ENCODE measurements at places on chromosomes 16 and 17.

- peak overlapping the region; percentile 8 for H3K27ac ChIP-seq
- H3K4me1 ChIP-seq: peaks cover 39% of the 10 kb centered on the region
Measured at GRCh38 chr17:42456223-42457106, 2.2 kb upstream of the ATP6V0A1 start.

DNA sequence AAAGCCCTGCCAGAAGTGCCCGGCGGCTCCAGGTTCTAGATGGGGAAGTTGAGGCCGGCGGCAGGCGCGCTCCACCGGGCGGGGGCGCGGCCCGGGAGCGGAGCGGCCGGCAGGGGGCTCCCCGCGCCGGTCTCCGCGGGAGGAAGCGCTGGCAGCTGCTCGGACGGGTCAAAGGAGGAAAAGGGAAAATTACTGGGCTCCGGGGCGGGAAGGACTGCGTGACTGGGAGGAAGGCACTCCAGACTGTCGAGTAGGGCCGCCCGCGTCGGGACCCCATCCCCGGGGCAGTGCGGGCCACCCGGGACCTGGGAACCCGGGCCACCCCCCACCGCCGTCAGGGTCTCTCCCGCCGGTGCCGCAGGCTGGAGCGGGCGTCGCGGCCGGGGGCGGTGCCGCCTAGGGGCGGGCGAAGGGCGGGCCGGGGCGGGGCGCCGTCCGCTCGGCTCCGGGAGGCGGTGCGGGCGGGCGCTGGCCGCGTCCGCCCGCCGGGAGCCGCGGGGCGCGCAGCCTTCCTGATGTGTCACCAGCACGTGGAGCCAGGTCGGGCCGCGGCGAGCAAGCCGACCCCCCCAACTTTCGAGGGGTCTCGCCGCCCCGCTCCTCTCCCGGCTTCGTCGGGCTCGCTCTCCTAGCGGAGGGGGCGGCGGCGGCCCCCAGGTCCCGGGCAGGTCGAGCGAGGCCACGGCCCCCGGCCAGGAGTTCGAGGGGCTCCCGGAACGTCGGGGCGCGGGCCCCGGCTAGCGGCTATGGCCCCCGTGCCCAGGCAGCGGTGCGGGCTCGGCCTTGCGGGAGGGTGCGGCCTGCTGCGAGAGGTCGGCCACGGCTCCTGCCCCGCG lies 167.5 kb downstream of the RAB11FIP4 start:
- H3K27me3 ChIP-seq: no peaks in the 10 kb centered on the region
- no peaks in the 10 kb centered on the region for H3K36me3 ChIP-seq
- H3K4me3 ChIP-seq: peak overlapping the region; percentile 42
- H3K4me1 ChIP-seq: peaks cover 6% of the 10 kb centered on the region
- peak; percentile 23 for DNase-seq

GRCh38 chr17:73723317-73723716 lies 79.1 kb upstream of the SDK2 start:
- H3K4me3 ChIP-seq: no peak overlapping the region
- no peaks in the 10 kb centered on the region for H3K36me3 ChIP-seq
- DNase-seq: no peak

DNA sequence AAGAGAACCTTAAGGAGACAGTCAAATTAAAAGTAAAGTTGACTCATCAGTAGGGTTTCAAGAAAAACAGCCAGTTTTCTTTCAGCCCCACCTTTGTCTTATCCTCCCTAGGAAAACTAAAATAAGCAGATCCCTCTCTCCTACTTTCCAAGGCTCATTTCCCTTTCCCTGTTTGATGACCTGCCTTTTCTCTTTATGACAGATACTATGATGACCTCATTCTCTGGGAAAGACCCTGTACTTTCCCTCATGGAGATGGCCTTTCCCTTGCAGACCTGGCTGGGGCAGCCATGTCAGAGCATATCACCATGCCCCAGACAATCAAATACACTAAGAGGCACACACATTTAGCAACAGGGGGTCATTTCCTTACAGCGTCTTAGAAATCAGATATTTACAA lies 53.6 kb downstream of the GPR139 start:
- H3K4me3 ChIP-seq: no peak overlapping the region
- H3K27me3 ChIP-seq: no peaks in the 10 kb centered on the region
- no peak for DNase-seq
- no peaks in the 10 kb centered on the region for H3K36me3 ChIP-seq

GRCh38 chr17:307295-307691 lies 45.3 kb downstream of the RPH3AL start:
- H3K27ac ChIP-seq: no peak overlapping the region
- DNase-seq: no peak
- H3K4me1 ChIP-seq: no peaks in the 10 kb centered on the region

DNA sequence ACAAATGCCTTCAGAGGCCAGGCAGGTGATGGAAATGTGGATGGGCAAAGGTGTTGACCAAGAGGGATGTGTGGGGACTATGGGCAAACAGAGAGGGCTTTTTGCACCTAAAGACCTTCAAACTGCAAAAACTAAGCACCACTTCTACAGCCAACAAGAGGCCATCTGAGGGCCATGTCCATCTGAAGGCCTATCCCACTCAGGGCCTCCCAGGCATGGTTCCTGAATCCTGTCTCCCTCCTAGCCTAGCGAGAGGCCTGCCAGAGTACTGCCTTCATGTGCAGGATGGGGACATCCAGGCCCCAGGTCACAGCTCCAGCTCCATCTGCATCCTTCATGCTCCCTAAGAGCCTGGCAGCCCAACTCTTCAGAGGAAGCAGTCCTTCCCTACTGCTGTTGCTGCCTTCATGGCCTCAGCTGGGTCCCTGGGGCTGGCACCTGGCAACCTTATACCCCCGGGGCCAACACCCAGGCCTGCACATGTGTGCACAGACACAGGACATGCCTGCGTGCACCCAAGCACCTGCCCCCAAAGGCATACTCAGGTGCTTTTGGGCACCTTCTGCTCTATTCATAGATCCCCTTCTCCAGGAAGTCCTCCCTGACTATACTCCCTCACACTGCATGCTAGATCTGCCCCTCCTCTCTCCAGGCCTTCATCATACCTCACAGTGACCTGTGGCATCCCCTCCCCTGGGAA lies 95.2 kb downstream of the C16orf78 start:
- H3K27me3 ChIP-seq: no peaks in the 10 kb centered on the region
- DNase-seq: no peak
- H3K36me3 ChIP-seq: no peaks in the 10 kb centered on the region
- peaks cover 11% of the 10 kb centered on the region for H3K4me1 ChIP-seq
- no peak overlapping the region for H3K27ac ChIP-seq
- H3K4me3 ChIP-seq: no peak overlapping the region
